ENCODE measurements at places on chromosomes 13 and 19. TPM values are rescaled to one million over a fixed set of nuclear protein-coding genes. Genes with fewer than 3 reads are reported as not detected.

DNA sequence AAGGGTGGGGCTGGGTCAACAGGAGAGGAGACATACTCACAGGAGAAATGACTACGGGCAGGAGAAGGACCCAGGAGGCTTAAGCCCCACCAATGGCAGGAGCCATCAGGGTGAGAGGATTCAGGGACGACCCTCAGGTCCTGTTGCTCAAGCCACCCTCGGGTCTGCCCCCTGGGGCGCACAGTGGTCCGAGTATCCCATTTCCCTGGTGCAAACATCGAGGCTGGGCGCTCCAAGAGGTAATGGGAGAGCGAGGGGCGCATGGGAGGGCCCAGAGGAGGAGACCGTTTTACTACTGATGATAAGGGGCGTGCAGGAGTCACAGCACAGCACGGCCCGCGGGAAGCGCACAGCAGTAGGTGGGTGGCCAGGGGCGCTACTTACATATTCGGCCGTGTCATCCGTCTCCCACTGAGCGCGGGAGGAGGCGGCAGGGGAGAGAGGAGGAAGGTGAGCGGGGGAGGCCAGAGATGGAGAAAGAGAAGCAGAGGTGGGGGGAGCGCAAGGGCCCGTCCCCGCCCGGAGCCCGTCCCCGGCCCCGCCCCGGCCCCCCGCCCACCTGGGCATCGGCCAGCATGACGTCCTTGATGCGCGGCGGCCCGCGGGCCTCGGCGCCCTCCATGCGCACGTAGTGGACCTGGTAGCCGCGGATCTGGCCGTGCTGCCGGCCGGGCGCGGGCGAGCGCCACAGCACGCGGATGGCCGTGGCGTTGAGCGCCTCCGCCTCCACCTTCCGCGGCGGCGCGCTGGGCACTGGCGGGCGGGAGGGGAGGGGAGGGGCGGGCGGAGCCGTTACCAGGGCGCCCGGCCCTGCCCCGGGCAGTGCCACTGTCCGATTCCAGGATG lies 111.5 kb downstream of the PTPRS start:
- no peaks in the 10 kb centered on the region for H3K36me3 ChIP-seq
- DNase-seq = peak; percentile 18
- peak overlapping the region; percentile 17 for H3K4me3 ChIP-seq
- H3K4me1 ChIP-seq = no peaks in the 10 kb centered on the region
- H3K27ac ChIP-seq = no peak overlapping the region

- H3K27me3 ChIP-seq = no peaks in the 10 kb centered on the region
- DNase-seq = no peak
- no peak overlapping the region for H3K4me3 ChIP-seq
- no peaks in the 10 kb centered on the region for H3K4me1 ChIP-seq
- H3K36me3 ChIP-seq = no peaks in the 10 kb centered on the region
Observed at GRCh38 chr13:41554626-41555386, 97.5 kb downstream of the RGCC start.

DNA sequence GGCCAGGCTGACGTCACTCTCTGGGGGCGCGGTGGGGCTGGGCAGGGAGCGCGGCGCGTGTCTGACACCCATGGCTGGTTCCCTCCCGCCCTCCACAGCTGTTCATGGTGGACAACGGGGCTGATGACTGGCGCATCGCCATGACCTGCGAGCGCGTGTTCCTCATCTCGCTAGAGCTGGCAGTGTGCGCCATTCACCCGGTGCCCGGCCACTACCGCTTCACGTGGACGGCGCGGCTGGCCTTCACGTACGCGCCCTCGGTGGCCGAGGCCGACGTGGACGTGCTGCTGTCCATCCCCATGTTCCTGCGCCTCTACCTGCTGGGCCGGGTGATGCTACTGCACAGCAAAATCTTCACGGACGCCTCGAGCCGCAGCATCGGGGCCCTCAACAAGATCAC lies 14.7 kb downstream of the KCNN1 start:
- H3K27me3 ChIP-seq = no peaks in the 10 kb centered on the region
- H3K36me3 ChIP-seq = no peaks in the 10 kb centered on the region
- H3K4me3 ChIP-seq = no peak overlapping the region
- no peak for DNase-seq
- H3K27ac ChIP-seq = no peak overlapping the region
- H3K4me1 ChIP-seq = no peaks in the 10 kb centered on the region

DNA sequence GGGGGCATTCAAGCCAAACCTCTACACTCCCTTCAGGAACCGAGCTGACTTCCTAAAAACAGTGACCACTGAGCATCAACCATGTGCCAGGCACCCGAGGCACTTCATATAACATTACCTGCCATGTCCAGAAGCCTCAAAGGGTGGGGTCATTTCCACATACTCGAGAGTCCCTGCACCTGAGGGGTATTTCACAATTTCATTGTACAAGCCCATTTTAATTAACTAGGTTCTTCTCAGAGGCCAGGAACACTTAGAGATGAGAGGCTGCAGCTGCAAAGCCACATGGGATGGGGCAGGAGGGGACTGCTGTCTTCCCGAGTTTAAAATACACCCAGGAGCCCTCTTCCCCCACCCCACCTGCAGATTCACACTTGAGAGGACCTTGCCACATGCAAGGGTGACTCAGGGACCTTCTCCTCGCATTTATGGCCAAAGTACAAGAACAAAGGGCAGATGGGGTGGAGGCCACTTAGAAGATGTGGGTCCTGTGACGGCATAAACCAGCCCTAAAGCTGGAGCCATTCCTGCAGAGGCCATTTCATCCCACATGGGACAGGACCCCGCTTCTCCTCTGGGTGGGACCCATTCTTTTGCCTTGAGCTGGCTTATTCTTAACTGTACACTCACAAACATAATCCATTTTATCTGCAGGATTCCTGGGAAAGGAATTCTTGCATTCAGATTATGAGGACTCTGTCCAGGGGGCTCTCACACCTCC lies 43.9 kb downstream of the RAB20 start:
- H3K27me3 ChIP-seq = no peaks in the 10 kb centered on the region
- DNase-seq = no peak
- H3K4me3 ChIP-seq = no peak overlapping the region
- no peak overlapping the region for H3K27ac ChIP-seq
- H3K4me1 ChIP-seq = peaks cover 13% of the 10 kb centered on the region

DNA sequence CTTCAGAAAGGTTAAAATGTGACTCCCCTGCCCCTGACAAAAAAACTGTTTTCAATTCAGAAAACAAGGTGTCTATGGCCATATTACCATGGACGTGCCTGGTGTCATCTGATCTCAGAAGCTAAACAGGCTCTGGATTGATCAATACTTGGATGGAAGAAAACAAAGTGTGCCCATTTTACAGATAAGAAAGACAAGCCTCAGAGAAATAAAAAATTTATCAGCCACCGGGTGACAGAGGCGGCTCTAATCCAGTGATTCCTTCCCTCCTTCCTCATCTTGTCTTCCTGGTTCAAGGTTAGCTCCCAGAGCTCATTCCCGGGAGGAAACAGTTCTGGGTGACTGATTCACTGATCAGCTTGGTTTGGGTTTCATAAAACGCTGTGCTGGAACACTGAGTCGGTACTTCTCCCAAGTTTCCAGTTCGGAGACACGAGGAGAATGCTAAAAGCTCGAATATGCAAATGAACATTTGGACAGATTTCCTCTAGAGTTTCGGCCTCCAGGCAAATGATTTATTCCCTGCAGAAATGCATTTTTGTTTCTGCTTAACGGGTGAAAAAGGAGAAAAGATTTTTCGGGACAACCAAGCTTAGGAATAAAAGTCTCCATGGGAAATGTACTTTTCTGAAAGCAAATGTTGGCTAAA lies 211.2 kb downstream of the UQCRFS1 start:
- no peak overlapping the region for H3K27ac ChIP-seq
- H3K4me1 ChIP-seq = peaks cover 9% of the 10 kb centered on the region
- H3K27me3 ChIP-seq = no peaks in the 10 kb centered on the region
- no peaks in the 10 kb centered on the region for H3K36me3 ChIP-seq

GRCh38 chr13:102128216-102128810 lies 273.5 kb downstream of the FGF14 start:
- H3K36me3 ChIP-seq = no peaks in the 10 kb centered on the region
- DNase-seq = no peak
- no peak overlapping the region for H3K27ac ChIP-seq
- no peak overlapping the region for H3K4me3 ChIP-seq
- no peaks in the 10 kb centered on the region for H3K27me3 ChIP-seq

DNA sequence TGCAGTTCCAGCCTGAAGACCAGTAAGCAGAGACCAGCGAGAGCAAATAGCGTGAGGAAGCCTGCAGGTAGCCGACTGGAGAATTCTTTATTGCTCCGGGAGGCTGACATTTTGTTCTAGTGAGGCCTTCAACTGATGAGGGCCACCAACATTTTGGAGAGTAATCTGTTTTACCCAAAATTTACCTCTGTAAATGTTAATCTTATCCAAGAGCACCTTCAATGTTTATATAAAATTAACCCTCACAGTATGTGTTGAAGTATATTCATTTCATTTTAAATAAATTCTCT lies 546.4 kb upstream of the SLITRK5 start:
- H3K4me3 ChIP-seq = no peak overlapping the region
- no peaks in the 10 kb centered on the region for H3K36me3 ChIP-seq

DNA sequence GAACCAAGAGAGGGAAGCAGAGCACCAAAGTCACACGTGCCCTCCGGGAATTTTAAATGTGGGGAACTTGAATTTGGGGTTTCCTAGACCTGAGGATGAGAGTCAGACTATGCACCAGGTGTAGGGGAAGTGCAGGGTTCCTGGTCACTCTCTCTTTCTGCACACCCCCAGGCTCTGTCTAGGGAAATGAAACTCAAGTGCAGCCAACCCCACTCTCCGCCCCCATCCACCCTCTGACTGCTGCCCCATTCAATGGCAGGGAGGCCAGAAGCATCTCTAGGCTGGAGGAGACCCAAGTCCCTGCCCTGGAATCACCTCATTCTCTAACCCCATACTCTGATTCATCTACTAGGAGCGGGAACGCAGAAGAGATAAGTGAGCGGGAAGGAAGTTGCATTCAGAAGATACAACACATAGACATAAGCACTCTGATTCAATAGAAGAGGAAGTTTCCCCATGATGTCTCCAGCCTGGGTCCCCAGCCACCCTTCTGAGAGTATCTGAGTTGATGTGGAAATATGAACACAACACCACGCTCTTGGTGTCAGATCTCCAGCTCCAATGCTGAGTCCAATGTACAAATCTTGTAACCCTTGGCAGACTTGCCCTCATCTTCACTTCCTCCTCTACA lies 4.7 kb upstream of the SIGLEC14 start:
- no peak for DNase-seq
- H3K36me3 ChIP-seq = no peaks in the 10 kb centered on the region
- H3K27me3 ChIP-seq = no peaks in the 10 kb centered on the region
- no peak overlapping the region for H3K27ac ChIP-seq
- H3K4me1 ChIP-seq = peaks cover 5% of the 10 kb centered on the region

- no peak overlapping the region for H3K4me3 ChIP-seq
- DNase-seq = no peak
- H3K27ac ChIP-seq = no peak overlapping the region
Observed at GRCh38 chr19:49327878-49328544, 3.0 kb upstream of the SLC6A16 start.

GRCh38 chr13:44244288-44244687 lies 129.3 kb upstream of the SERP2 start:
- peaks cover 2% of the 10 kb centered on the region for H3K4me1 ChIP-seq
- no peak overlapping the region for H3K4me3 ChIP-seq
- no peaks in the 10 kb centered on the region for H3K36me3 ChIP-seq
- H3K27me3 ChIP-seq = no peaks in the 10 kb centered on the region
- no peak overlapping the region for H3K27ac ChIP-seq

DNA sequence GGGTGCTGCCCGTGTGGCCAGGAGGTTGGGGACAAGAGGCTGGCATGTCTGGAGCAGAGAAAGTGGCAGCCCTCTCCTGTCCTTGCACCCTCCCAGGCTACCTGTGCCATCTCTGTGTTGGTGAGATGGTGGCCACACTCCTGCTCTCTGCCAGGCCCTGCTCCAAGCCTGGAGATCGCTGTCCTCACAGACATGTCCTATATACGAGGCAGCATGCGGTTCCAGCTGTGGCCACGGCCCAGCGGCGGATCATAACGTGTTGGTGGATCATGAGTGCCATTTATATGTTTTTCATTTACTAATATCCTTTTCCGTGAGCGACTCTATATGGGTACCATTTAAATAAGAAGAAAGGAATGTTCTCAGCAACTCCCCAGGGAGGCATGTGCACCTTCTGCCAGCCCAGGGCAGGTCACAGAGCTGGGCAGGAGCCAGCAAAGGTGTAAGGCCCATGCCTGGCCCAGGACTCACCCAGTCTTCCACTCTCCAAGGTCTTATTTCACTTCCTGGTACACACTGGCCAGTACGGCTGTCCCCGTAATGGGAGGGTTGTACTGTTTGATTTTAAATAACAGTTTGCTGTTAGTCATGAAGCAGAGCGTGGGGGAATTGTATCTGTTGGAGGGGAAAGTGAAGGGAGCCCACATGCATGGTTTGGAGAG lies 47.2 kb upstream of the LDLR start:
- no peak overlapping the region for H3K4me3 ChIP-seq
- no peak for DNase-seq
- H3K36me3 ChIP-seq = no peaks in the 10 kb centered on the region
- no peak overlapping the region for H3K27ac ChIP-seq

GRCh38 chr13:110353339-110353977 lies 46.4 kb downstream of the COL4A2 start:
- DNase-seq = no peak
- H3K27ac ChIP-seq = no peak overlapping the region
- peaks cover 6% of the 10 kb centered on the region for H3K4me1 ChIP-seq
- no peaks in the 10 kb centered on the region for H3K27me3 ChIP-seq

GRCh38 chr13:50227361-50227760 lies 212.1 kb downstream of the KCNRG start:
- no peak for DNase-seq
- no peaks in the 10 kb centered on the region for H3K4me1 ChIP-seq
- no peaks in the 10 kb centered on the region for H3K27me3 ChIP-seq
- no peaks in the 10 kb centered on the region for H3K36me3 ChIP-seq
- H3K27ac ChIP-seq = no peak overlapping the region

- no peak overlapping the region for H3K4me3 ChIP-seq
- H3K4me1 ChIP-seq = no peaks in the 10 kb centered on the region
- no peak overlapping the region for H3K27ac ChIP-seq
- no peaks in the 10 kb centered on the region for H3K36me3 ChIP-seq
- no peaks in the 10 kb centered on the region for H3K27me3 ChIP-seq
Observed at GRCh38 chr19:19549804-19550464, 11.9 kb downstream of the CILP2 start.

SLC10A2 gene
- not detected for total RNA-seq

CEACAM4 gene
- total RNA-seq = 1.7 TPM

RNF17 gene
- total RNA-seq = 29.6 TPM

ZNF823 gene
- 2.1 TPM for total RNA-seq
